ENCODE measurements at places on chromosomes 12 and 14. TPM values are rescaled to one million over a fixed set of nuclear protein-coding genes. Genes with fewer than 3 reads are reported as not detected.

B4GALNT1 gene
- 19.7 TPM for total RNA-seq

HOXC9 gene
- 14.2 TPM for total RNA-seq

FUT8 gene
- total RNA-seq = 198 TPM

GRIP1 gene
- total RNA-seq = 32.2 TPM

SMOC1 gene
- 52.2 TPM for total RNA-seq

TAS2R50 gene
- 3.9 TPM for total RNA-seq

PTPN6 gene
- total RNA-seq = 9.3 TPM

POLE2 gene
- total RNA-seq = 20.1 TPM

GPX2 gene
- total RNA-seq = not detected

CRIP1 gene
- 34.5 TPM for total RNA-seq

SLC6A13 gene
- total RNA-seq = 711 TPM

ING4 gene
- total RNA-seq = 87.5 TPM

TMEM132C gene
- total RNA-seq = 32.3 TPM

HDAC7 gene
- total RNA-seq = 13.5 TPM

MFAP5 gene
- 79.8 TPM for total RNA-seq

LTBR gene
- total RNA-seq = 6.8 TPM

NGB gene
- total RNA-seq = 2.6 TPM

ACVR1B gene
- 16.1 TPM for total RNA-seq

SVOP gene
- total RNA-seq = 8.7 TPM

GUCY2C gene
- 0.10 TPM for total RNA-seq

FZD10 gene
- 9.9 TPM for total RNA-seq

VCPKMT gene
- 9.4 TPM for total RNA-seq

IL22 gene
- not detected for total RNA-seq

SMCO3 gene
- 5.0 TPM for total RNA-seq

IL31 gene
- total RNA-seq = not detected

GALNT8 gene
- total RNA-seq = 13.1 TPM

RAP1B gene
- total RNA-seq = 203 TPM

CMTM5 gene
- 33.9 TPM for total RNA-seq

CLEC2A gene
- total RNA-seq = 0.17 TPM

SRRM4 gene
- 3.8 TPM for total RNA-seq

SYNDIG1L gene
- 8.7 TPM for total RNA-seq

EGLN3 gene
- 25.1 TPM for total RNA-seq

TMEM233 gene
- total RNA-seq = 23.7 TPM

CAPZA3 gene
- total RNA-seq = not detected

SLC8A3 gene
- total RNA-seq = 11.1 TPM

NTF3 gene
- 6.9 TPM for total RNA-seq

NINJ2 gene
- 6.0 TPM for total RNA-seq

RASSF8 gene
- total RNA-seq = 80.7 TPM

SCNN1A gene
- 0.40 TPM for total RNA-seq

TSPAN8 gene
- total RNA-seq = 4.2 TPM

ACOT4 gene
- total RNA-seq = 1.5 TPM

GPR137C gene
- total RNA-seq = 6.7 TPM

MYO1H gene
- 0.28 TPM for total RNA-seq

DENND5B gene
- 18.8 TPM for total RNA-seq

MORN3 gene
- total RNA-seq = 0.79 TPM

KLRC2 gene
- total RNA-seq = 9.7 TPM

TMEM179 gene
- total RNA-seq = 9.4 TPM

SLC7A7 gene
- total RNA-seq = 8.8 TPM

KCNC2 gene
- 3.2 TPM for total RNA-seq

KLHL33 gene
- 0.89 TPM for total RNA-seq

SMIM41 gene
- 0.33 TPM for total RNA-seq

Measured in spinal cord (tissue), 10 donors.